ENCODE measurements at places on chromosomes 5 and 9.

DNA sequence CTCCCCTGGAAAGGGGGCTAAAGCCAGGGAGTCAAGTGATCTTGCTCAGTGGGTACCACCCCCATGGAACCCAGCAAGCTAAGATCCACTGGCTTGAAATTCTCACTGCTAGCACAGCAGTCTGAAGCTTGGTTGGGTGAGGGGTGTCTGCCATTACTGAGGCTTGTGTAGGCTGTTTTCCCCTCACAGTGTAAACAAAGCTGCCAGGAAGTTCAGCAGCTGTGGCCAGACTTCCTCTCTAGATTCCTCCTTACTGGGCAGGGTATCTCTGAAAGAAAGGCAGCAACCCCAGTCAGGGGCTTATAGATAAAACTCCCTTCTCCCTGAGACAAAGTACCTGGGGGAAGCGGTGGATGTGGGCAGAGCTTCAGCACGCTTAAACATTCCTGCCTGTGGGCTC is 17.1 kb upstream of the EPB41L4A start:
- no peak for DNase-seq

- DNase-seq = no peak
Measured at GRCh38 chr5:141814064-141814964, 63.9 kb downstream of the PCDH1 start.

DNA sequence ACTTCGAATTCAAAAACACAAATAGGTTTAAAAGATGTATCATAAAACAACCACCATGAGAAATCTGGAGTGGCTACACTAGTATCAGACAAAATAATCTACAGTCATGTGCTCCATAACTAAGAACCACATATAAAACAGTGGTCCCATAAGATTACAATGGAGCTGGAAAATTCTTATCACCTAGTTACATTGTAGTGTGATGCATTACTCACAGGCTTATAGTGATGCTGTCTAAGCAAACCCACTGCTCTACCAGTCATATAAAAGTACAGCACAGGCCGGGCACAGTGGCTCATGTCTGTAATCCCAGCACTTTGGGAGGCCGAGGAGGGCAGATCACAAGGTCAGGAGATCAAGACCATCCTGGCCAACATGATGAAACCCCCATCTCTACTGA is 160.1 kb downstream of the ROR2 start:
- DNase-seq = no peak

DNA sequence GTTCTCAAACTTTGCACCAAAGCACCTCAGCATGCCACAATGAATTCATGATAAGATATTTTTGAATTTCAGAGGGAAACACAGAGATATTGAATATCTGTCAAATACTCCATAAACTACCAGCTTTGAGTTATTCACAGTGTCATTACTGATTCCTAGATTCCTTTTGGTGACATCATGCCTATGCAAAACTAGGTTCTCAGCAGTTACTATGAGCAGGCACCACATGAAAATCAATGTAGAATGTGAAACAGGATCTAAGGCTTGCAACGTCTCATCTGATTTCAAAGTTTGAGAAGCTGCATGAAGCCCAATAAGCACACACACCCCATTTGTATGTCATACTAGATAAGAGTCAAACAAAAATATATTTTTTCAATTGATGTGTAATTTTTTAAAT is 426.5 kb downstream of the NR2F1-AS1 start:
- DNase-seq = no peak

- DNase-seq = no peak
Measured at GRCh38 chr5:169641253-169641652, 4.2 kb downstream of the DOCK2 start.

All from stimulated activated CD4-positive, alpha-beta T cell treated with anti-CD3 and anti-CD28 coated beads, Interleukin-1b, Interleukin-23, amount 100 ng/mL, for 1 hour (primary cell).